ENCODE measurements at places on chromosomes 12 and 14.

DNA sequence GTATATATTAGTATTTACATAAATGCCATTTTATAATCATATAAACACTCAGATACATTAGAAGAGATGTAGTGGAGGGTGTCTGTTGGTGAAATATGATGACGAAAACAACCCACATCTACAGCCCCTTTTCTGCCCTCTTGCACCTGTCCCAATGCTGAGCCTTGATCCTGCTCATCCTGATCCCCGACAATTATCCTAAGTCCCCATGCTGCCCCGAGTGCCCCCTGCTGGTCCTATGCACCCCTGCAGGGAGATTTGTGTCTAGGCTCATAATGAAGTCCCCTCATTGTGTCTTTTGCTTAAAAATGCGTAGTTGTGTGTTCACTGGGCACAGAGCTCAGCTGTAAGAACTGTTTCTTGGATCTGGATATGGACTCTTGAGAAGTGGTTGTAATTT lies 554.5 kb downstream of the TMEM121 start:
- no peak for ATAC-seq

GRCh38 chr12:15168026-15168678 lies 53.1 kb downstream of the RERG start:
- no peak for ATAC-seq

- no peak for ATAC-seq
These were observed 128.4 kb downstream of the RBM19 start for GRCh38 chr12:113837528-113838296.

DNA sequence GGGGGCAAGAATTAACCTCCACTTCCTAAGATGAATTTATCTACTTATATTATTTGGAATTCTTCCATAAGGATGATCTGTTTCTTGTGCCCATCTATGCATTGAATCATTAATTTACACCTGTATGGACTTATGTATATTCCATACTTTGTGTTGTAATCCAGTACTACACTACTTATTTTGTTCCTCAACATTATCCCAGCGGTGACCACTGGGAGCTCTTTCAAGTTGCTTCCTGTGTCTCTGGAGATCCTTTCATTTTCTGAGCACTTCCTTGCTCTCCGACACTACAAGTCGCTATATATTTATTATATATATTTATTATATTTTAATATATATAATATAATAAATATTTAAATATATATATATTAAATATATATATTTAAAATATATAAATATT lies 54.9 kb upstream of the SCN8A start:
- ATAC-seq = no peak

GRCh38 chr14:105195522-105196264 lies 14.6 kb upstream of the NUDT14 start:
- no peak for ATAC-seq

DNA sequence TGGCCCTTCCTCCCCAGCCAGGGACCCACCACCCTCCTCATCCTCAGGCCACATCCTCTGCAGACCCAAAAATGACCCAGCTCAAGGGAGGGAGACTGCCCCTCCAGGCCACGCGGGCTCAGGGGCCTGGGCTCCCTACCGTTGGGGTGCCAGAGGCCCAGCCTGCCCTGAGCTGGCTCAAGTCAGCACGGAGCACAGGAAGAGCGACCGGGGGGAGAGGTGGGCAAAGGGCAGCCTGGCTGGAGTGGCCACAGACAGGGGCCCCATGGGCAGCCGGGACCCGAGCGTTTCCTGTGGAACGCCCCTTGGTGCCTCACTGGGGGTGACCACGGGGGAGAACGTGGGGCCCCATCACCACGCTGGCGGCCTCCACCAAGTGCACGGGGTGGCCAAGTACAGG lies 10.7 kb downstream of the JAG2 start:
- no peak for ATAC-seq

- ATAC-seq = no peak
These were observed 14.3 kb upstream of the KRT73 start for GRCh38 chr12:52632656-52633055.

DNA sequence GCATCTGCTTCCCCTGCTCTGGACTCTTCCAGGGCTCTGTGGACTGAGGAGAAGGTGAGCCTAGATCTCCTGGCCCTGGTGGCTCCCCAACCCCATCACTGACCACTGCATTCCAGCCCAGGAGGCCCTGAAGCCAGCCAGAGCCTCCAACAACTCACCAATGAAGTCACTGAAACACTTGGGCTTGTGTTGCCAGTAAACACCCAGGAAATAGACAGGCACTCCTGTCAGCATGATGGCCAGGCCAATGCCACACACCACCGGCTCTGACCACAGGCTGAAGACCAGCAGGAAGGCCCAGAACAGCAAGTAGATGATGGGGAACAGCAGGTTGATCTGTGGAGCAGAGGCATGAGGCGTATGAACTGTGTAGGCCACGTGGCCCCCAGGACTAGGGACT lies 8.8 kb upstream of the CEBPE start:
- no peak for ATAC-seq

DNA sequence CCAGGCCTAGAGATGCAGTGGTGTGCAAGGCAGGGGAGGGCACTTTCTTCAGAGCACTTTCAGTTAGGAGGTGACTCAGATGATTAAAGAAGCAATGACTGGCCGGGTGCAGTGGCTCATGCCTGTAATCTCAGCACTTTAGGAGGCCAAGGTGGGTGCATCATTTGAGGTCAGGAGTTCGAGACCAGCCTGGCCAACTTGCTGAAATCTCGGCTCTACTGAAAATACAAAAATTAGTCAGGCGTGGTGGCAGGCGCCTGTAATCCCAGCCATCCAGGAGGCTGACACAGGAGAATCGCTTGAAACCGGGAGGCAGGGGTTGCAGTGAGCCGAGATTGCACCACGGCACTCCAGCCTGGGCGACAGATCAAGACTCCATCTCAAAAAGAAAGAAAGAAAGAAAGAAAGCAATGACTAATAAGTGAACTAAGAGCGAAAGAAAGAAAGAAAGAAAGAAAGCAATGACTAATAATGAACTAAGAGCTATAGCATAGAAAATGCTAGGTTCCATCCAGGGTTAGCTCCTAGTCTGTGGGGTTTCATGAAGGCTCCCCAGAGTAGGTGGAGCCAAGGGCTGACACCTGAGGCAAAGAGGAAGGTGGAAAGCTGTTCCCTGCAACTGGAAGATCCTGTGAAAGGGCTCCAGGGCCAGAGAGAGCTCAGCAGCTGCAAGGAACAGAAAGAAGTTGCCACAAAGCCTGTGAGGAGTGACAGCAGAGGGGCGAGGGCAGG lies 334.5 kb downstream of the CACNA1C start:
- no peak for ATAC-seq

DNA sequence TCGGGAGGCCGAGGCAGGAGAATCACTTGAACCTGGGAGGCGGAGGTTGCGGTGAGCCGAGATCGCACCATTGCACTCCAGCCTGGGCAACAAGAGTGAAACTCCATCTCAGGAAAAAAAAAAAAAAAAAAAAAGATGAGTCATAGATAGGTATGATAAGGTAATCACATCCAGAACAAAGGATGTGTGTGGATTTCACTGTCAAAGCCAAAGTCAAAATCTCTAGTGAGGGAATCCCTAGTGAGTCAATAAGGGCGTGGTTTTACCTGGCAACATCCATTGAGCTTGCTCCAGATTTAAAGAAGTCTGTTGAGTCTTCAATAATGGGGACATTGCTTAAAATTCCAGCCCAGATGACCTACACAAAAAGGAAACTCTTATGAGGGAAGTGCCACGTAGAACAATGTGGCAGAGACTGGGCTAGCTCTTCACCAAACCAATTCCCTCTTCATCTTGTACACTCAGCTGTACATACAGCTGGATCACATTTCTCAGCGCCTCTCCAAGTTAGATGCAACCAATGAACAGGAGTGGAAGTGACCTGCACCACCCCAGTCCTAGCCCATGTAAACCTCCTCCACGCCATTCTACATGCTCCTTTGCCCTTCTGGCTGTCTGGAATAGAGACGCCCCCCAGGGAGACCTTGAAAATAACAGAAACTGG lies 23.4 kb downstream of the ALDH1L2 start:
- ATAC-seq = peak; percentile 67

GRCh38 chr12:101002696-101003419 lies 207.2 kb downstream of the SLC5A8 start:
- ATAC-seq = no peak

DNA sequence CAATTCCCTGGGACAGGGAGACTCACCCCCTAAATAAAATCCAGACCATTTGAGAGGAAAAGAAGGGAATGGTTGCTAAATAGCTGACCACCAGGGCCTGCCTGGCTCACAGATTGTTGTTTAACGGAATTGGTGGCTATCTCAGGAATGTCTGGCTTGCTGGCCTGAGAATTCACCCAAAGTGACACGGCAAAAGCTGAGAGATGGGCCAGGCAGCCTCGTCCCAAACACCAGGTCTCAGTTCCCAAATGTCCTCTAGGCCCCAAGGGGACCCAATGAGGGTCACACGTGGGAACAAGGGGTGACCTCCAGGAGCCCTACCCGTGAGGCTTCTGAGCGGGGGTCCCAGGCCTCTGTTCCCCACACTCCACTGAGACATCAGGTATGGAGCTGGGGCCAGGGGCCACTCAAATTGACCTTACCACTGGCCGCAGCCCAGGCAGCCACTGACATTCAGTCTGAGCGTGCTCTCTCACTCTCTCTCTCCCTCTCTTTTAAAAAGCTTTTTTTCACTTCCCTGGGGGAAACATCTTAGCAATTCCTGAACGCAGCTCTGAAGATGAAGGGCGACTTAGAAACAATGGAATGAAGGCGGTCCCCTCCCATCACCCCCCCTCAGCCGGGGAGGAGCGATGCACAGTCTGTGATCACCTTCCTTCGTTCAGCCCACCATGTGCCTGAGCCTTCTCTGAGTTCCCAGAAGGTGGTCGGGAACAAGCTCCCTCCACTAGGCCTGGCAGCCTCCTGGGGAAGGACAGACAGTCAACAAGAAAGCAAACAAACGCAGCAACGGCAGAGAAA lies 131.2 kb downstream of the SCARB1 start:
- ATAC-seq = no peak

Measured in esophagus mucosa (tissue), 1 donor.